Breast epithelium (tissue), 4 donors: ENCODE measurements at places on chromosomes 5 and 9. TPM values are rescaled to one million over a fixed set of nuclear protein-coding genes. Genes with fewer than 3 reads are reported as not detected.
A peak's percentile ranks its signal among the peaks of the same experiment; 100 is the strongest.

TMCO6 gene
- total RNA-seq, result 34.1 TPM

GRCh38 chr9:73497796-73498195, 346.1 kb downstream of the ANXA1 start:
- no peak for DNase-seq
- no peak overlapping the region for H3K27ac ChIP-seq
- no peaks in the 10 kb centered on the region for H3K27me3 ChIP-seq

DNA sequence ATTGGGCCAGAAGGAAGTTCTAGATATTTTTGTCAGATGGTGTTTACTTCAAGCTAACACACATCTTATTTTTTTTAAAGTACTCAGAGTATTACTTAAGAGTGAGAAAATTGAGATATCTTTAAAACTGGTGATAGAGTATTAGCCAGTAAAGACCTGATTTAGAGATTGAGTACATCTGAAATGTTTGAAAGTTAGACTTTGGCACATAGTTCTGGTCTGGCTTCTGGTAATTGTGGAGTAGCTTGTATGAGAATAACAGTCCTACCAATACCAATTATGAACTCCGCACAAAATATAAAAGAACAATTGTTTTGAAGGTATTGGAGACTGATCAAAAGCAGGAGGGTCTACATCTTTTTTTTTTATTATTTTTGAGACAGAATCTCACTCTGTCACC, 44.5 kb upstream of the GLIPR2 start:
- H3K4me1 ChIP-seq, result no peaks in the 10 kb centered on the region
- H3K27ac ChIP-seq, result no peak overlapping the region
- no peaks in the 10 kb centered on the region for H3K36me3 ChIP-seq
- no peak for DNase-seq

DNA sequence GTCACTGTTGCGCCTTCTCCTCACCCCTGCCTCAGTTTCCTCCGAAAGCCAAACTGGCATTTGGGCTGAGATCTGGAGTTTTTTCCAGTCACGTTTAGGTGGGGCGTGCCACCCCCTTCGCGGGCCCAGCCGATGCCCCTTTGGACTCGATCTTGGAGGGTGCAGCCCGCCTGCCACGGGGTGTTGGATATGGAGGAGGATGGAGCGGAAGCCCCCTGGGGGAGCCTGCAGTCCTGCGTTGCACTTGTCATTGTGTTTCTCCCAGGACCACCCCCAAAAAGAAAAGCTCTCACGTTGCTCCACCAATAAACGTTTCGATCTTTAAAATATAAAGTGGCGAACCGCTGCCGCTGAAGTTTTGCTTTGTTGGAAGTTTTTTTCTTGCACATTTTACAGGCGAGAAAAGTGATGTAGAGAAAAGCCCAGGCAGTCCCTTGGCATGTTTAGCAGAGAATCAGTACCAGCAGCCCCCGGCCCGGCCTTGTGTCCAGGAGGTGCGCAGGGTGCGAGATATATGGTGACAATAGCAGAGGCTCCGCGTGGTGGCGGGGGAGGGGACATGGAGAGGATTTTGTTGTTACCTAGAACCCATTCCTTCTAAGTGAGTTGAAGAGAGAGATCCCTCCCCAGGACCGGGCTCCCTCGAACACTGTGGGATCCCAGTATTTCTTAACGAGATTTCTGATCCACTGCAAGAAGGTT, 681 bp downstream of the F2R start:
- no peaks in the 10 kb centered on the region for H3K27me3 ChIP-seq
- no peak for DNase-seq
- no peaks in the 10 kb centered on the region for H3K4me1 ChIP-seq
- peak overlapping the region; percentile 63 for H3K4me3 ChIP-seq
- no peaks in the 10 kb centered on the region for H3K36me3 ChIP-seq
- H3K27ac ChIP-seq, result peak overlapping the region; percentile 80

GRCh38 chr9:95468791-95469190, 48.0 kb downstream of the PTCH1 start:
- peaks cover 5% of the 10 kb centered on the region for H3K36me3 ChIP-seq
- H3K4me1 ChIP-seq, result no peaks in the 10 kb centered on the region
- no peaks in the 10 kb centered on the region for H3K27me3 ChIP-seq
- no peak for DNase-seq
- H3K27ac ChIP-seq, result no peak overlapping the region
- no peak overlapping the region for H3K4me3 ChIP-seq

GRCh38 chr5:7394889-7395431, 978 bp upstream of the ADCY2 start:
- DNase-seq, result no peak
- no peaks in the 10 kb centered on the region for H3K27me3 ChIP-seq
- no peaks in the 10 kb centered on the region for H3K4me1 ChIP-seq
